ENCODE measurements at places on chromosomes 2 and 18.

DNA sequence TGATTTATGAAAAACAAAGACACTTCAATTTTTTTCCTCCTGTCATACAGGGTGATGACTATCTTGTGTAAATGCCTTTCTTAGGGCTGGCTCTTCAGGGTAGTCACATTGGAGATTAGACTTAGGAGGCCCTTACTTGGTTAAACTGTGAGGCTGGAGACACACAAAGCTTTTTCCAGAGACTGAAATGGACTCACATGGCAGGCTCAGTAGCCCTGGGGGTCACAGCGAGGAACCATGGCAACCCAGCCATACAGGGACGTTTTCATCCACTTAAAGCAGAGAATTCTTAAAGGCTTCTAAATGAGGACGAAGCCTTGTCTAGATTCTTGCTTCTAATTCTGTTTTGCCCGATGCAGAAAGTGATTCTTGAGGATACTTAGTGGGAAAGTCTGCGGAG lies 57.3 kb upstream of the ZDBF2 start:
- no peak for DNase-seq

GRCh38 chr2:128301501-128301966 lies 17.1 kb downstream of the HS6ST1 start:
- no peak for DNase-seq

DNA sequence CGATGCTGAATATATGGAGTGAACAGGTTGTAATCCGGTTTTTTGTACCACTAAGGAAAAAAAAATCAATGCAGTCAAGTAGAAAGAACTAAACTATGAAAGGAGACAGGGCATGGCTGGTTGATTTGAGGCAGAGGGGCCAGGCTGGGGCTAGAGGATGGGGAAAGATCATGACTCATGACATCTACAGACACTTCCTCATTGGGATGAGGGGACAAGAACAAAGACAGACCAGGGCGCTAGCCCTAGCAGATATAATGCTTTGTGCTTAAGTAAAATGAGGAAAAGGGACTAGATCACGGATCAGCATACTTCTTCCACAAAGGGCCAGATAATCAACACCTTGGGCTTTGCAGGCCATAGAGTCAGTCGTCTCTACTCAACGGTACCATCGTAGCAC lies 55.8 kb downstream of the ST6GAL2 start:
- DNase-seq: no peak

DNA sequence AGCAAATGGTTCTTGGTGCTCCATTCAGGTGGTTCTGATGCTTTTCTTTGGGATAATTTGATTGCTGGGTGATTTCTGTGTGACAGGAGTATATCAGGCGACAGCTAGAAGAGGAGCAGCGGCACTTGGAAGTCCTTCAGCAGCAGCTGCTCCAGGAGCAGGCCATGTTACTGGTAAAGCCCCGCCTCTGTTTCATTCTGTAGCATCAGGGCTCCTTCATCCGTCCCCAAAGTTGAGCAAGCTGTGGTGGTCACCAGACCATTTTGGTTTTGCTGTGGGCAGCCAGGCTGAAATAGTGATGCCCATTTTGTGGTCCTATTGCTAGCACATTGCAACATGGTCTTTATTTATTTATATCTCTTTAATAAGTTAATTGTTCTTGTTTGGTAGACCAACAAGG lies 132.8 kb upstream of the IL1R2 start:
- DNase-seq: no peak

GRCh38 chr2:101152272-101153076 lies 1.3 kb upstream of the TBC1D8 start:
- DNase-seq: peak; percentile 81

DNA sequence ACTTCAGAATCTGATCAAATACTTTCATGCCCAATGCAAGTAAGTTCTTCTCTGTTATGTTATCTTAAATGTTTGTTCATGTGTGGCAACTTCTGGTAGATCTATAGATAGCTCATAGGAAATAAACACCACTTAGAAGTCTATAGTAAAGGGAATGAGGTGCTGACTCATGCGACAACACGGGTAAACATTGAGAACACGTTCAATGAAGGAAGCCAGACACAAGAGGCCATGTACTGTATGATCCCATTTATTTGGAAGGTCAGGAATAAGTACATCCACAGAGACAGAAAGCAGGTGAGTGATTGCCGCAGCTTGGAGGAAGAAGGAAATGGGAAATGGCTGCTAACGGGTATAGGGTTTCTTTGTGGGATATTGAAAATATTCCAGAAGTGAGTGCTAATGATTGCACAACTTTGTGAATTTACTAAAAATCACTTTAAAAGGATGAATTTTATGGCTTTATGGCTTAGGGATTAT lies 95.4 kb downstream of the ITGB1BP1 start:
- DNase-seq: no peak

DNA sequence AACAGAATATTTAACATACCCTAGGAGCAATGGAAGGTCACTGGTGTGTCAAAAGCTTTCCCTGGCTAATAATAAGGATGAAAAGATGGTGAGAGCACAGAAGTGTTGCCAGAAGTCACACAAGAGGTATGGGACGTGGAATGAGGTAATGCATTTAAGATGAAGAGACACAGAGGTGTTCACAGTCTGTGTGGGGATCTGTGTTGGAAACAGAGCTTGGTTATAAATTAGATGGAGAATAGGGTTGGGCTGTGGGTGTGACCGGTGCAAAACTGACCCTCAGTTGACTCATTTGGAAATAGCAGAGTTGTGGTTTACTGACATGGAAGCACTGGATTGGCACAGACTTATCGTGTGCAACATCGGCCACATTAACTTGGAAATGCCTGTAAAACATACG lies 372.5 kb downstream of the SATB2 start:
- DNase-seq: no peak

DNA sequence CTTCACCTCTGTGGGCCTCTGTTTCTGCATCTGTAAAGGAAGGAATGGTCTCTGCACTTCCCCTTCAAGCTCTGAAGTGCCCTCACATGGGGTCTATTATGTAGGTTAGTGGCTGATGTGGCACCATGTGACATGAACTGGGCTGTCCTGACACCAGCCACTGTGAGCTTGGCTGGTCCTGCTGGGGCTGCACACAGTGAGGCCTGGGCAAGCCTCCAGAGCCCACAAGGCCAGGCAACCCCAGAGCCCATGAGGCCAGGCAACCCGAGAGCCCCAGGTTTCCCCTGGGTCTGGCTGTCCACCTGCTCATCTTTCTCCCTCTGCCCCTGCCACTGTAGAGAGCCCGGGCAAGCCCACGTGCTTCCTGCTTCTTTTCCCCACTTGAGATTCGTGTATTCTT lies 150.1 kb upstream of the SMAD2 start:
- DNase-seq: no peak

DNA sequence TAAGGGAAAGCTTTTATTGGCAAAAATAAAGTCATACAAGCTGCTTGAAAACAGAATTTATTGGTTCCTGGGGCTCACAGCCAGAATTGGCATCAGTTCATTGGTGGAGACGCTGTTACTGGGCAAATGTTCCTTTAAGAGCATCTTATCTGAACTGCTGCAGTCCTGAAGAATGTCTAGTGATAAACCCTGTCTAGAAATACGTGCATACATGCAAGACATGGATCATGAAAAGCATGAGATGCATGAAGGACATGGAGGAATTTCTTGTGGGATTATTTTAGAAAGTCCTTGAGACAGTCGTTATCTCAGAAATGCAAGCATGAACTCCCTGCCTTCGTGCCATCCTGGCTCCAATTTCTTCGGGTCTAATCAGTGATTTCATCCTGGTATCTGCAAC lies 32.5 kb upstream of the FHOD3 start:
- no peak for DNase-seq

DNA sequence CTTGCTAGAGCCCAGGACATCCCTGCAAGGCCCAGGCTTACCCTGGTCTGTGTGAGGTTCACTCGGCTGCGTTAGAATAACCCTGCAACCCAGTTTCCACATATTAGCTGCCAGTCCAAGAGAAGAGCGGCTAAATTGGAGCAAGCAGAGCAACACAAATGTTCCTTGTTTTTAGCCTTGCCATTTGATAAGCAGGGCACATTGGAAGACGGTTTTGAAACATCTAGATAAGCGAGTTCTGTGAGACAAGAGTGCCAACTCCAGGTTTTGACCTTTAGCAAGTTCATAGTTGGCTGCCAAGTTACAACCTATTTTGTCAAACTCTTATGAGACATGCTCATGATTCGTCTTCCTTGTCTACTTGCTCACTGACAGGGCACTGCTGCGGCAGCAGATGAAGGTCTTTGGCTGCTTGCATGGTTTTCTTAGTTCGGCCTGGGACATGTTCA lies 23.5 kb downstream of the DPP4 start:
- no peak for DNase-seq

GRCh38 chr2:135424849-135425248 lies 106.2 kb downstream of the ZRANB3 start:
- no peak for DNase-seq

DNA sequence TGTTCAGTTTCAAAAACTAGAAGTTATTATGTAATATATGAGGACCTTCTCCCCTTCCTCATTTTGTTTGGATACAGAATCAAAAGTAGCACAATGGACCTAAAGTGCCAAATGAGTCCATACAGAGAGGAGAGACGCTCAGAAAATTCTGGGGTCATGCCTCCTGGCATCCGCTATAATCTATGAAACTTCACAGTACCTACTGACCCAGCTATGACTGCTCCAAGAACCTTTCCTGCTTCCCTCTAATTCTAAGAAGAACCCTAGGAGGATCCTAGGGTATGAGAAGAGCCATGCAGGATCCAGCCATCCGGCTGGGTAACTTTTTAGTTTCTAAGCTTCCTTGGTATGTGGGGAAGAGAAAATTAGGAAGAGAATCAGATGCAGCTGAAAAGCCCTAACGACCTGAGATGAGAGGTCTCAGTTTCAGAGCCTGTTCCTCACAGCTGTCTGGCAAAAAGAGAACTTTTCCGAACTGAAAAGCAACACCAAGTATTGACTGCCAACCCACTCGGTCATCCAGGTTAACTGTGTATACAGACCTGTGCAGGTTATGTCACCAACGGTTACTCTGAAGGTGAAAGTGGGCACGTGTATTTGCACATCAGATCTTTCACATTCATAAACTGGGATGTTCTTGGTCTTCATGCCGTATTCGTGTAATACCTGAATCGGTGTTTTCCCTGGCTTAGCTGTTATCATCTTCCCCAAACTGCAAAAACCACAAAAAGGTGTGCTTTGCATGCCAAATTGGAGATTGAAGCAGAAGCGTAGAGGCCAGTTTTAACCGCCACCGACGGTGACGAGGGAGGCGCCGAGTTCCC lies 1.1 kb downstream of the PRKRA start:
- DNase-seq: no peak

All from inflammatory macrophage (primary cell).